SK-N-SH (cell line): ENCODE measurements at places on chromosomes 11 and 22.

GRCh38 chr11:88695689-88696414, 358.3 kb upstream of the CTSC start:
- no peak for DNase-seq

DNA sequence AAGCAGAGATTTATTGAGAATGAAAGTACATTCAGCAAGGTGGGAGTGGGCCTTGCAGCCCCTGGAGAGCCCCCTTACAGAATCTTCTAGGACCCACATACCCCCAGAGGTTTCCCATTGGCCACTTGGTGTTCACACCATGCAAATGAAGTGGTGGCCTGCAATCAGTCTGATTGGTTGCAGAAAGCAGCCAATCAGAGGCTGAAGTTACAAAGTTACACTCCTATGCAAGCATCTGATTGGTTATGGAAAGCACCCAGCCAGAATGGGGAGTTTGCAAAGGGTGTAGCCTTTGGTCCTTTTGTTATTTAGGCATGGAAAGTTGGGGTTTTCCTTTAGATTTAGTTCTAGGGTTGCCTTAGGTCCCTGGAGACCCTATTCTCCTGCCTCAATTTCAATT, 34.9 kb downstream of the UVRAG start:
- no peak for DNase-seq

DNA sequence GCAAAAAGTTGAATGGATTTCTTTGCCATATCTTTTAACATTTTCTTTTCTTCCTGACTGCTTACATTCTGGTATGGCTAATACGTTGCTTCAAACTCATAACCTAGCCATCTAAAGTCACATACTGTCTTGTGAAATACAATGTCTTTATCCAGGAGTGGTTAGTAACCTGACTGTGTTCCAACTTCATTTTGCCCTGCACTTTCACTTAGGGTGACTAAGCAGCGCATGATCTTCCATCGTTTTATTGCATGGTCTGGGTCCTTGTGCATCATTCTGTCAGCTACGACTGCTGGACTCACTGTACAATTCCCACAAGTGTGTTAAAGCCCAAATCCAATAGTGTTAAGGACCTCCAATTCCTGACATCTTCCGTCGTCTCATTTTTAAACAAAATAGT, 403.2 kb downstream of the NTM start:
- no peak for DNase-seq

GRCh38 chr11:46672381-46672839, 28.0 kb downstream of the ARHGAP1 start:
- no peak for DNase-seq

DNA sequence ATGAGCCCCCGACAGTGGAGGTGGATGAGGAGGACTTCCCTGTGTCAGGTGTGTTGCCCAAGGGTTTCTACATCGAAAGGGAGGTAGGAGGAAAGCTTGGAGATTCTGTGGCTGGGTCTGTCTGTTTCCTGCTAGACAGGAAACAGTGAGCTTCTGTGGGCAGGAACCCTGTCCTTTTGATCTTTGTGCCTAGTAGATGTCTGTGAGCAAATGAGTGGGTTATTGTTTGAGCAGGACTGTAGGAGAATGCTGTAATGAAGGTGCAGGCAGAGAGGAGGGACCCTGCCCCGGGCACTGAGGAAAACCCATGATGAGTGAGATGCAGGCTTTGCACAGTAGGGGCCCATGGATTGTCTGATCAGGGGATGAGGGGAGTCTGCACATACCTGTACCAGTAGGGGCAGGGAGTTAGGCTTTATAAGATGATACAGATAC, 14.0 kb downstream of the USP35 start:
- no peak for DNase-seq

DNA sequence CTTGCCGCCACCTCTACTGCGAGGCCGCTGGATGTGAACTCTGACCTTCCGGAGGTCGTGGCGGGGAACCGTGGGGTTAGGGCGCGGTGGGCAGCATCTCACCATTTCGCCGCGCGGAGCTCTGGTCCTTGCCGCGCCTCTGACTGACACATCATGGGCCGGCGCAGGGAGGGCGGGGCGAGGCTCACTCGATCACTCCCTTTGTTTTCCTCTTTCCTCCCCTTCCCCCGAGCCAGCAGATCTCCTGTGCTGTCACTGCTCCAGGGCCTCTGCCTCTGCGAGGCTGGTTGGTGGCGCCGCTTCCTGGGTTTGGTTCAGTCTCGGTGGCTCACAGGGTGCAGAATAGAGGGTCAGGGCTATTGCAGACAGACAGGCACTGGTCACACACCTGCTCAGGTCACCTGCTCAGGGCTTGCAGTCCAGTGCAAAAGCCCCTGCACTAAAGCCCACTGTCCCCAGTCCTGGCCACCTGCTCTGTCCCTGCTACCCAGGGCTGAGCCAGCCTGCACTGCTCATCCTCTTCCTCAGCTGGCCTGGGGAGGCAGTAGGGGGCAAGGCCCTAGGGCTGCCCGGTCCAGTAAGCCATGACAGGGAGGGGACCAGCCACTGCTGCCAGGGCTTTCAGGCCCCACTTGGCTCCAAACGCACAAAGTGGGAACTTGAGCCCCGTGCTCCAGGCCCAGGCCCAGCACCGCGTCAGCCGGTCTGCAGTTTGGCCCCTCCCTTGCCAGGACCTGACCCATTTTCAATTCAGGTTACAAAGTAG, 36.2 kb downstream of the PISD start:
- DNase-seq = no peak

GRCh38 chr22:48757985-48758561, 1069.6 kb downstream of the BRD1 start:
- DNase-seq = no peak

DNA sequence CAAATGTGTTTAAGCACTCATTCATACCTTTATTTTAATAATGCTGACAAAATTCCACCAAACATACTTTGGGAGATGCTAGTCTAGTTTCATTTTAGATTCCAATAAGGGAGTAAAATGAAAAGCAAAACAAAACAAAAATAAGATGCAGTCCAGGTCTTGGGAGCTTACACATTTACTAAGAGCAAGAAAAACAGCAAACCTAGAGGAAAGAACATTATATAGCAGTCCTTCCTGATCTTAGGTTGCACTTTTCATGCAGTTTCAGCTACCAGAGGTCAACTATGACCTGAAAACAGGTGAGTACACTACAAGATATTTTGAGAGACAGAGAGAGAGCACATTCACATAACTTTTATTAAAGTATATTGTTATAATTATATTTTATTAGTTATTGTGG, 1100.9 kb downstream of the DLG2 start:
- DNase-seq = no peak

- no peak for DNase-seq
Observed at GRCh38 chr22:31828739-31829138, 74.9 kb downstream of the DEPDC5 start.

GRCh38 chr11:123166071-123166559, 28.9 kb downstream of the CLMP start:
- peak; percentile 64 for DNase-seq

DNA sequence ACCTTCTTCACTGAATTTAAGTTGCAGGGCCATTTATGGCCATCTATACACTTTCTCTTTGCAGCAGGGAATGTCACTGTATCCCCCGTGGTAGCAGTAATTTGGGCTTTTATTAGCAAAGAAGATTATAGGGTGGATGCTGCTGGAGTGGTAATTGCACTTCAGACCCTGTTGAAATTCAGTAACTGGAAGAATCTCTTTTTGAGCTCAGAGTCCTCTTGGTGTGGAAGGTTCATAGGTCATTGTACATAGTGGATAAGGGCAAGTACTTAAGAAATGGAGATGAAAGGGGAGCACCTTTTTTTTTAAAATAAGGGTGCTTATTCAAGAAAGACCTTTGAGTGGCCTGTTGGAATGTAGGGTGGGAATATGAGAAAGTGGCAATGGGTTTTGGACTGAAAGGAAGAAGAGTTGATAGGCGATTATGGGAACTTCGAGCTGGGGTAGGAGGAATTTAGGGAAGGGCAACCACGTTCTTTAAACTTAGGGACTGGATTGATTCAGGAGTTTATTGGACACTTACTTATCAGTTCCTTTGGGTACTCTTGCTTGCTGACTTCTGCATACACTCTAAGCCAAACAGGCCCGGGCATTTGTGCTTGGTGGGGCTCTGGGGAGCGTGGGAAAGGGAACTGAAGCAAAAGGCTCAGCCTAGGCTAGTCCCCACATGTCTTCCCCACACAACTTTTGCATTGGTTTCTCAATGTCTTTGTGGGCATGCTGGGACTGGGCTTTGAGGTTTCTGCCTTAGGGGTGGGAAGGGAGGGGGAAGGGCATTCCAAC, 26.5 kb downstream of the CTNND1 start:
- no peak for DNase-seq
